ENCODE measurements at places on chromosomes 7 and 10.

GRCh38 chr10:3210251-3210877, 37.8 kb upstream of the PITRM1 start:
- no peak for DNase-seq

DNA sequence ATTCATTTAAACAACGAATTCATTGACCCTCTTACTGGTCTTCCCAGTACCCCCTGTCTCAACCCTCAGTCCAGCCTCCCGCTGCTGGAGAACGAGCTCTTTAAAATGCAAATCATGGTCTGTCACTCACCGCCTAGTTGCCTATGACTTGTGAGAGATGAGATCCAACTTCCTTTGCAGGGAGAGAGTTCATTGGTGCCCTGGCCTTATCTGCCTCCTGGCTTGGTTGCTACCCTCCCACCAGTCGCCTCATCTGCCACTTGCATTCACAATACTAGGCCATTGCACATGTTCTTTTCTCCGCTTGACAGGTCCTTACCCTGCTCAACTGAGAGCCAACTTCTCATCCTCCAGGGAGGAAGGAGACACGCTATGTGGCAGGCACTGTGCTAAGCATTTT, 54.0 kb upstream of the MXI1 start:
- no peak for DNase-seq

GRCh38 chr7:2812114-2812487, 32.0 kb downstream of the GNA12 start:
- DNase-seq = no peak

GRCh38 chr7:27482219-27482618, 180.5 kb downstream of the HIBADH start:
- DNase-seq = no peak

- peak; percentile 44 for DNase-seq
Measured at GRCh38 chr10:132654708-132655661, 117.4 kb downstream of the INPP5A start.

- DNase-seq = no peak
Measured at GRCh38 chr7:1667566-1668395, 2.3 kb upstream of the ELFN1 start.

- no peak for DNase-seq
Measured at GRCh38 chr10:21702633-21703111, 168.6 kb downstream of the MLLT10 start.

DNA sequence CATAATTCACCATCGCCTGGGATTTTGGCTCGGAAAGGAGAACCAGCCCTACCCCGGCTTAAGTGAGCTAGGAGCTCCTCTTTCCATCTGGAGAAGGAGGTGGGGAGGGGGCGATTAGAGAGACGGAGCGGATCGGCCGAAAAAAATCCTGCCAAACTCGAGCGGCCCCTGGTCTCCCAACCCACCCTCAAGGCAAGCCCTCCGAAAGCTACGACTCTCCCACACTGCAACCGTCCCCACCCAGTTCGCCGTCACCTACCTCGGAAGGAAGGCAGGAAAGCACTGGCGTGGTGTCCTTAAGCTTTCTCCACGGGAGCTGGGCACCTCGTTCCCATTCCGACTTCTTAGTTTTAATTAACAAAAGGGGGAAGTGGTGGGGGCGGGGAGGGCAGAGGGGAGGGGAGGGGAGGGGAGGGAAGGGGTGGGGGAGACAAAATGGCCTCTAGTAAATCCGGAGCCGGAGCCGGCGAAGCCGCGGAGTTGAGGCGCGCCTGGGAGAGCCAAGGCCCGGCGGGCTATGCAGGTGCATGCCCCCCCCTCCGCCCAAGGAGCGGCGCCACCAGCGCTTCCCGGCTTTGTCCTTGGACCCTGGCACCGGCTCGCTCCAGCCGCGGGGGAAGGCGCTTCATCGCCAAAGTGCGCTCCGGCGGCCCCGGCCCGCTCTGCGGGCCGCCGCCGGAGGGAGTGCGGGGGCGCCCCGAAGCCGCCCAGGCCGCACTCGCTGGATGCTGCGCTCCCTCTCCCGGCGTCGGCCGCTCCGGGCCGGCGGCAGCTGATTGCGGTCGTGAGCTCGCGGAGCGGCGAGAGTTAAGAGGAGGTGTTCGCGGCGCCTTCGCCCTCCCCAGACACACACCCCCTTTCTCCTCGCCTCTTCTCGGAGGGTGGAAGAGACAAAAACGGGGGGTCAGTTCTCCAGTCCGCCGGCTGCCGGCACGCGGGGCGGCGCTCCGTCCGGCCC, at the start of gene LRRC4:
Gene LRRC4 (minus strand): TSS at position 784 of the 958 bp plus-strand sequence. CDS start 797 bp downstream, outside the sequence.
- no peak for DNase-seq

DNA sequence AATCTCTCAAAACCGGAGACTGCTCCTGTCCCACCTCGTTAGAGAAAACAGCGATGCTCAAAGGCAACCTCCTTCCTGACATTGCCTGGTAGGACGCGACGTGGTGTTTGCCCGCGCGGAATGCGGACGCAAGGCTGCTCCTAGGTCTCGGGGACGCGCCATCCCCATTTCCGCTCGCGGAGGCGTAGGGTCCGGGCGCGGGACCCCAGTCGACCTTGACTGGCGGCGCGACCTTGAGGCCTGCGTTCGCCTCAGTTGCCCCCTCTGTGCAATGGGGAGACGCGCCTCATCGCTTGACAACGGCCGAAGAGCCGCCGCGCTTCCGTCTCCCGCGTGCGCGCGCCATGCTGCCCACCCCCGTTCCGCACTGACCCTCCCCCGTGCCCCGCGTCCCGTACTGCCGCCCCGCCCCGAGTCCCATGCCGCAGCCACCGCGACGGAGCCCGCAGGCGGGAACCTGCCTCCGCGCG, 412 bp upstream of the PPIA start:
- no peak for DNase-seq

DNA sequence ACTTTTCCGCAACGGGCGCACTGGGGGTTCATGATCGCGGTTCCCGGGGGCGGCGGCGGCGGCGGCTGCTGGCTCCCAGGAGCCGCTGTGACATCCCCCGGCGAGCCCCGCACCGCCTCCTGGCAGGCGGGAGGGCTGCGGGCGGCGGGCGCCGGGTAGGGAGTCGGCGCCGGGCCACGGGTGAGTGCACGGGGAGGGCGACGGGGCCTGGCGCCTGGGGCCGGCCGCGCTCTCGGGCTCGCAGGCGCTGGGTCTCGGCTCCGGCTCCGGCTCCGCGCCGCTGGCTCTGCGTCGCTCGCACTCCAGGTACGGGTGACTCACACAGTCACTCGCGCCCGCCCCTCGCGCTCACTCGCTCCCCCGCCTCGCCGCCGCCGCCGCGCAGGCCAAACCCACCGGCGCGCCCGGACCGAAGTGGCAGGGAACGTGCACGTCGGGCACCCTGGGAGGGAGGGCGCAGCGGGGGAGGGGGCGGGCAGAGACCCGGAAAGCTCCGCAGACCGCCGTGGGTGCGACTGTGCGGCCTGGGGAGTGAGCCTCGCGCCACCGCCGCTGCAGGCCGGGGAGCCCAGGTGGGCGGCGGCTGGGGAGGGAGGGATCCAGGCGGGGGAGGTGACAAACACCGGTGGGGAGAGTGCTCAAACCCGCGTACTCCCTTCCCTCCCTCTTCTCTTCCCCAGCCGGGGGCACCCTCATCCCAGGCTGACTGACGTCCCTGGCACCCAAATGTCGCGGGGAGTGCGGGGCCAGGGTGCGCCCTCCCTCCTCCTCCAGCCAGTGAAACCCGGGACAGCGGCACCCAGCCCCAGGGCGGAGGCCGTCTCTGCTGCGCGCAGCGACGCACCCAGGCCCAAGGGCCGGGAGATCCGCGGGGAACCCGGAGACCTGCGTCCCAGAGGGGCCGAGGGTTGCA, 276.9 kb upstream of the NEBL start:
- no peak for DNase-seq

GRCh38 chr7:27590416-27590815, 72.3 kb downstream of the HIBADH start:
- DNase-seq = no peak

DNA sequence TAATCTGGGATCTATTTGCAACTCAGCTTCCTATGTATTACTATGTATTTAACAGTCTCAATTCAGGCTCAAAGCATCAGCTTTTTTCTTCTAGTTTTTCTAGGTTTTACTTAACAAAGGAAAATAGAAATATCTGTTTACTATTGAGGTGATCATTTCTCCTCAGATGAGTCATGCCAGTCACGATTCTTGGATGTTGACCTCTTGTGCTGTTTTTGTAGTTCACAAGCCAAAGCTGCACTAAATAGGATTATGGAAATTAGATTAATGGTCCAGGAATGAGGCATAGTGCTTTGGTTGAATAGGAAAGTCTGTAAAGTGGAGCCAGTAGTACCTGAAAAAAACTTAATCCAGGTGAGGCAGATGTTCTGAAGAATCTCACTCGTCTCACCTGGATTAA, 198.3 kb upstream of the KAT6B start:
- no peak for DNase-seq

DNA sequence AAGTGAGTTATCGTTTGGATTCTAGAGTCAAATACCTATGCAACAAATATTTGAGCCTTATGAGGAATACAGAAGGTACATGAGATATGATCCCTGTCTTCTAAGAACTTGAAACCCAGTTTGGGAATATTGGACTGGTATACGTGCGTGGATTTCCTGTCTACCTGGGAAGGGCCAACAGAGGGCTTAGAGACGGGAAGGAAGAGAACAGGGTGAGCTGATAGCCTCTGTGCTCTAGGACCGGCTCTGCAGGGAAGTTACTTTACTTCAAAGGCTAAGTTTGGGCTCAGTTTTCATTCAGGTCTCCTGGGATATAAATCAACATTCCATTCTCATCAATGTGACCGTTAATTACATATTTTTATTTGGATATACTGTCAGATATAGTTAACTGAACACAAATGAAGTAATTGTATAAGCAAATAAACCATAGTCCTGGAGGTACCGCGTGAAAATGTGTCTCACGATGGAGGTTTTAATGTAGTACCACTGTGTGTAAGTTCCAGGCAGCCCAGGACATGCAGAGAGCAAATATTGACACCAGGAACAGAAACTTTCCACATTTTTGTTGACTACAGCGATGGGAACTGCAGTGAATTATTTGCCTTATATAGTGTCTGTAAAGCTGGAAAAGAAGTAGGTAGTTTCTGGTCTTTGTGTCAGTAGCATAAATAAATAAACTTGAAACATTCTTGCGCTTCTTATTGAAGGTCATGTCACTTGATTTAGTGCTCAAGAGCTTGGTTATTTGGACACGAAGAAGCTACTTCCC, 8.6 kb downstream of the CHST12 start:
- DNase-seq = no peak

DNA sequence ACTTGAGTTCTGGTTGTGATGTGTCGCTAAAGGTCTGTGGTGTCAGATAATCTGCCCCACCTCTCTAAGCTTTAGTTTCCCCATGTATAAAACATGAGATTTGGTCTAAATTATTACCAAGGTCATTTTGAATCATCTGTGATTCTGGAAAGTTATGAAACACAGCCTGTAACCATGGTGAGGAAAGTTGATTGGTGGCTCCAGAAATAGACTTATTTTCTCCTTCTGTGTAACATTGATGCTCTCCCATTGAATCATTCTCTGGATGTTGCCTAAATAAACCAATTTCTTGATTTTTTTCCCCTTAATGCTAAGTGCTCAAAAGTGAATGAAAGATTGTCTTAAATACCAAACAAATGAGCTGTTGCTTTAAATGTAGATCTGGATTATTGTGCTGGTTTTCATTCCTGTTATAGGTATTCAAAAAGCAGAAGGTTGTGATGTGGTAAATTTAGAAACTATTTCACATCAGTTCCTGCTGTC, 30.0 kb upstream of the PCGF5 start:
- peak; percentile 31 for DNase-seq

DNA sequence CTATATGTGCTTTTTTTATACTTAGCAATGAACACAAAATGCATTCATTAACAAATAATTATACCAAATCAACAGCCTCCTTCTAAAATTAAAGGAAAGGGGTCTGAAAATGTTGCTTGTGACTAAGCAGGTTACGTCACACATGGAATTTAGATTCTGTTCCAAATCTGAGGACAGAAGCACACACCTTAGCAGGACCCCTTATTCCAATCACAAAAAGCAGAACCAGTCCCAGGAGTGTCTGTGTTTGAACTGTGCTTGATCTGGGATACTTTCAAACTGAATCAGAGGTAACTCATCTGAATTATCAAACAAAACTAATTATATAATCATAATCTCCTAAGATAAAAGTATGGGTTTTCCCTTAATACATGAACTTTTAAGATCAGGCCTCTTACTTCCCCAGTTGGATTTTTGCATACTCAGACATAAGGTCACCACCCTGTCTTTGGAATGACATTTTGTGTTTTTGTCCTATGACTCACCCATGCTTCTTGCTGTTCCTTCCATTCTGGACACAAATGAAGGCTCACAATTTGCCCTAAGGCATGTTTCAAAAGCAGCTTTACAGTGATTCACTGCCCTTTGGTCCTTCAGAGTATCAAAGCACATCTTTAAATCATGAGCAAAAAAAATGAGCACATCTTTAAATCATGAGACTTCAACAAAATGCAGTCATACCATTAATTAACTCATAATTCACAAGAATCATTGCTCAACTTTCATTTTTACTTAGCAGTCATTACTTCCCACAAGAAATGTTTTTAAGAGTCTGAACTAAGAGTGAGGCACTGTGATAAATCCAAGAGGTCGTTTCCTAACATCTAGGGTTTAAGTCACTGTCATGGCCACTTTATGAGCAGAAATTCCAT, 35.5 kb downstream of the SEMA3C start:
- DNase-seq = peak; percentile 97

DNA sequence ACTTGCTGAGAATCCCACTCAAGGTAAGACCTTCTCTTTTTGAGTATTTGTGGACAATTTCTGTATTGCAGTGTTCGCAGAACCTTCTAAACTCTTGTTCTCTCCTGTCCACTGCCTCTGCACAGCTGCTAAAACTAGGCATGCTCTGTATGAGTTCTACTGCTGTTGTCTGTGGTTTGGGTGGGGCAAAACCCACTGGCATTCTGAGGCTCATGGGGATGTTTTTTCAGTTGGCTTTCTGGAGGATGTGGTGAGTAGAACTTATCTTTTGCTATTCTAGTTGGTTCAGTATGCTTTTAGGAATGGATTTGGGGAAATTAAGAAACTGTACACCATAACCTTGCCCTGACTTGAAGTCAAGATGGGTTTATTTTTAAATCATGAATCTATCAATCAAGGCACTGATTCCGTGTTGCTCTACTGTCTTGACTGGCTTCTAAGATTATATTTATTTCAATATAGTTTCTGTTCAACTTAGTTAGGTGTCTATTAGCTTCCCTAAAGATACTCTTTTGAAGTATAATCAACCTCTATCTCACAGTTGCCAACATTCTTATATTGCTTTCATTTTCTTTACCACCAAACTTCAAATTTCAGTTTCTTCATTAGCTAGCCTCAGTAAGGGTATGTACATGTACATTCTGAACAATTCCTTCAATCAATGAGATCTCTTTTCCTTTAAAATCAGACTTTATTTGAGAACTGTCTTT, 25.0 kb upstream of the C1GALT1 start:
- peak; percentile 6 for DNase-seq

DNA sequence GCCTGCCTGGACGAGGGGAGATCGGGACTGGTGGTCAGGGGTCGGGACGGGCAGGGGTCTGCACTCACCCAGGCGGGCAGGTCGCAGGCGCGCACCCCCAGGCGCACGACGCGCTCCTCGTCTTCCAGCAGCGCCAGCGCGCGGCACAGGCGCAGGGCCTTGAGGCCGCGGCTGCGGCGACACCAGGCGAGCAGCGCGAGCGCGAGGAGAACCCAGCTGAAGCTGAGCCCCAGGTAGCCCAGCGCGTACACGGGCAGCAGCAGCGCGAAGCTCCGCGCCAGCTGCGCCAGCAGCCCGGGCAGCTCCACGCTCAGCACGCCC, 328 bp downstream of the ESYT2 start:
- DNase-seq = peak; percentile 57

Measured in fibroblast of the conjunctiva (primary cell).